ENCODE measurements at places on chromosomes 11 and 22. TPM values are rescaled to one million over a fixed set of nuclear protein-coding genes. Genes with fewer than 3 reads are reported as not detected.

Gene UBQLNL
- total RNA-seq: 1.4 TPM

Gene IFITM5
- not detected for total RNA-seq

Gene MYOD1
- total RNA-seq: not detected

Gene MAPK8IP2
- 0.41 TPM for total RNA-seq

Gene DCHS1
- total RNA-seq: 73.5 TPM

Gene ZNF280B
- total RNA-seq: not detected

Gene MRGPRG
- total RNA-seq: not detected

Gene TLCD5
- 10.7 TPM for total RNA-seq

Gene TUB
- total RNA-seq: 6.9 TPM

Gene CRYBB1
- total RNA-seq: 0.71 TPM

Gene CRYBB2
- not detected for total RNA-seq

Gene SYT7
- 2.6 TPM for total RNA-seq

Gene SLC17A6
- not detected for total RNA-seq

Gene NXPE2
- not detected for total RNA-seq

Gene API5
- total RNA-seq: 48.9 TPM

Gene KIRREL3
- total RNA-seq: not detected

All from thoracic aorta (tissue), 2 donors.